ENCODE measurements at places on chromosomes 11 and 22.

- no peak for DNase-seq
These were observed 113.1 kb upstream of the B3GAT1 start for GRCh38 chr11:134524896-134525845.

DNA sequence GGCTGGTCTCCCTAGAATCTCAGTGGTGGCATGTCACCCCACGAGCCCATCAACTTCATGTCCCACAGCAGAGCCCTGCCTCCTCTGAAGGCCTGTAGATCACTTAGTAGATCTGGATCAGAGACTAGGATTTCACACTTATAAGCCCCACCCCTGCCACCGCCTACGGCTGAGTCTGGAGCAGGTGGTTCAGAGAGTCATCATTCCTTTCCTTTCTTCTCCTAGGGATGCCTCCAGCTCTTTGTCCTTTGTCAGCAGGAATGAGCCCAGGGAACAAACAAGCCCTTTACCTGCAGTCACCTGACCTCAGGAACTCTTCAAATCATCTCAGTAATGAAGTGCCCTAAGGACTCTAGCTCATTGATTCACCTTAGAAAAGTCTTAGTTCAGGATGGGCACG is 37.8 kb downstream of the SCGB1A1 start:
- no peak for DNase-seq

DNA sequence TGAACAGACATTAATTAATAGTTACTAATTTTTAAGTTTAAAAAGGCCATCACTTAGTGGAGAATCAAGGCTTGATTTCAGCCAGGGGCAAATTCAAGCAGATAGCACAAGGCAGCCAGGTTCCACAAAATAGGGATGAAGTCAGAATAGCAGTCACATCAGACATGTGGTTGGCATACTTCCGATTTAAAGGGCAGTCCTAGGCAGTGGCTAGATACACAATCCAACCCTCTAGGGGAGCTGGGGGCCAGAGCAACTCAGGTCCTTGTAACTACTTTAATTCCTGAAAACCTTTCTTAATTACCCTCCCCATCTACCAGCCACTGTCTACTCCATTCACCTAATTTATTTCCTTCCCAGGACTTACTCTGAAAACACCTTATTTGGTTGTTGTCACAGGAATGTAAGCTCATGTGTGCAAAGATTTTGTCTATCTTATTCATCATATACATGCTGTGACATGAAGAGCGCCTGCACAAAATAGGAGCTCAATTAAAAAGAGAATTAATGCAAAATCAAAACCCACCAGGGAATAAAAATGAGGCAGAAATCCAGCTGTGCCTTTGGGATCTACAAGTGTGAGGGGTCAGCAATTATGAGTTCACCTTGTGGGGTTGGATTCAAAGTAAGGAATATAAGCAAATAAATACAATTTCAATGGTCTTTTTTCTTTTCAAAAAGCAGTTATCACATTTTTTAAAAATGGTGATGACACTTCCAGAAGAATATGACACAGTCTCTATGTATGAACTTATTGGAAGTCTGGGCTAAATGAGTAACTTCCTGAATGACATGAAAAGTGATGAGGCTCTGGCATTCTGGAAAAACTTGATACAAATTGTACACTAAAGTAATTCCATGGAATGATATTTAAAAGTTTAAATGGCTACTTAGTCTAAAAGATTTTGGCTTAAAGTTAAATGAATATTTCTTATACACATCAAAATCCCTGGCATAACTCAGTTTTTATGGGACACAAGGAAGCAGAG is 53.8 kb downstream of the COPB1 start:
- DNase-seq = no peak

- DNase-seq = no peak
These were observed 2.3 kb upstream of the RAD9A start for GRCh38 chr11:67389477-67389876.

DNA sequence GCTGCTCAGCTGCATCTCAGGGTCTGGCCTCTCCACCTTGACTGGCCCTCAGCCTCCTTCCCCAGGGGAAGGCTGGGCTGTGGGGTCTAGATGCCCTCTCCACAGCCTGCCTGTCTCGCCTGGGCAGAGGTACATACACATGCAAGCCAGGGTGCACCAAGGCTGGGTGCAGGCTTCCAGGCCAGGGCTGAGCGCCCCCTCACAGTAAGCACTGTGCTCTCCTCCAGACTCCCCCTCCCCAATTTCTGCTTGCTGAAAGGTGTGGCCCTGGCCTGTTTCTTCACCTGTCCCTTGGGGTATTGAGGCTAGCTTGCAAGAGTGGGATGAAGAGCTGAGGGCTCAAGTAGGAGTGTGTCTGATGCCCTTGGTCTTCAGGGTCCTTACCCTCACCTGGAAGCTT is 22.5 kb downstream of the RELT start:
- no peak for DNase-seq

DNA sequence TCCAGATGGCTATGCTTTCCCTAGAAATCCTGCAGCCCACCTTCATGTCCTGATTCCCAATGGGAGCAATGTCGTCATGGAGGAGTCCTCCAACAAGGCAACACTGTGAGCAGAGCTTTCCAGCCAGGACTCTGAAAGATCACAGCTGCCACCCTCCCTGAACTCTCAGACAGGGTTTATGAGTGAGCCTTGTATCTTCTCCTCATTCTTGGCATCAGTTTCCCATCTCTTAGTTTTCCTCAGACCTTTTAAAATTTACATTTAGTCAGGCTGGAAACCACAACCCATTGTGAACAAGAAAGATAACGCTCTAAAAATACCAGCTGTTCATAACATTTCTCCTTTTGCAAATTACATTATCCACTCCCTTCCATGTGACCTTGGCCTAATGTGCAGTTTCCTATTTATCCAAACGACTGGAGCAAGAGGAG is 15.6 kb upstream of the LYVE1 start:
- DNase-seq = no peak

DNA sequence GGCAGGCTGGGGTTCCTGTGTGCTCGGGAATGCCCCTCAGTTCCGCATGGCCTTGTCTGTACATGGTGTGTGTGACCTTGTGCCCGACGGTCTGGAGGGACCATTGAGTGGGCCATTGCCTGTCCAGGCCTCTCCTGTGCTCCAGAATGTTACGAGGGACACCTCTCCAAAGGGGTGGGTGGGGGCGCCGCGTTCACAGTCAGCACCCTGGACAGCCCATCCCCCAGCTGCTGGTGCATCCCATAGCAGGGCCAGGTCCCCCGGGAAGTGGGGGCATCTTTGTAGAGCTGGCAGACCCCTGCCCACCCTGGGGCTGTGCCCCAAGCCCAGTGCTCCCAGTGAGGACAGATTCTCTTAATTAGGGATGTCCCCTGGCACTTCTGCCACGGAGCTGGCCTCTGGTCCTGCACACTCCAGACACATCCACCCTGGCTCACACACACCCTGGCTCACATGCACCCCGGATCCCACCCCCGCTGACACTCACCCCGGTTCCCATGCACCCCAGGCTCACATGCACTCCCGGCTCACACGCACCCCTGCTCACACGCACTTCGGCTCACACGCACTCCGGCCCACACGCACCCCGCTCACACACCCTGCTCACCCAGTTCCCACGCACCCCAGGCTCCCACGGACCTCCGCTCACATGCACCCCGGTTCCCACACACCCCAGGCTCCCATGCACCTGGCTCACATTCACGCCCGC is 15.6 kb downstream of the TSPAN4 start:
- DNase-seq = no peak

DNA sequence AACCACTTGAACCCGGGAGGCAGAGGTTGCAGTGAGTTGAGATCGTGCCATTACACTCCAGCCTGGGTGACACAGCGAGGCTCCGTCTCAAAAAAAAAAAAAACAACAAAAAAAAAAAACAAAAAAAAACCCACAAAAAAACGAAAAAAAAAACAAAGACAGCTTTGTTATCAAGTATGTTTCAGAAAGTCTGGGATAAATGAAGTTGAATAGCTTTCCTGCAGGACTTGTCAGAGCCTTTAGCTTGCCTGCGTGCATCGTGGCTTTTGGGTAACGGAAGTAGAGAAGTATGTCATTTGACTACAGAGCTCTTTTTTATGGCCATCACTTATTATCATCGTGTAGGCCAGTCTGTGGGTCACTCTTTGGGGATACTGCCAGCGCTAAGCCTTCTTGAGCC is 14.6 kb downstream of the TRIOBP start:
- DNase-seq = no peak

- no peak for DNase-seq
These were observed 21.5 kb downstream of the SHANK3 start for GRCh38 chr22:50694099-50694605.

GRCh38 chr11:85595285-85595884 is 31.8 kb downstream of the DLG2 start:
- DNase-seq = no peak

DNA sequence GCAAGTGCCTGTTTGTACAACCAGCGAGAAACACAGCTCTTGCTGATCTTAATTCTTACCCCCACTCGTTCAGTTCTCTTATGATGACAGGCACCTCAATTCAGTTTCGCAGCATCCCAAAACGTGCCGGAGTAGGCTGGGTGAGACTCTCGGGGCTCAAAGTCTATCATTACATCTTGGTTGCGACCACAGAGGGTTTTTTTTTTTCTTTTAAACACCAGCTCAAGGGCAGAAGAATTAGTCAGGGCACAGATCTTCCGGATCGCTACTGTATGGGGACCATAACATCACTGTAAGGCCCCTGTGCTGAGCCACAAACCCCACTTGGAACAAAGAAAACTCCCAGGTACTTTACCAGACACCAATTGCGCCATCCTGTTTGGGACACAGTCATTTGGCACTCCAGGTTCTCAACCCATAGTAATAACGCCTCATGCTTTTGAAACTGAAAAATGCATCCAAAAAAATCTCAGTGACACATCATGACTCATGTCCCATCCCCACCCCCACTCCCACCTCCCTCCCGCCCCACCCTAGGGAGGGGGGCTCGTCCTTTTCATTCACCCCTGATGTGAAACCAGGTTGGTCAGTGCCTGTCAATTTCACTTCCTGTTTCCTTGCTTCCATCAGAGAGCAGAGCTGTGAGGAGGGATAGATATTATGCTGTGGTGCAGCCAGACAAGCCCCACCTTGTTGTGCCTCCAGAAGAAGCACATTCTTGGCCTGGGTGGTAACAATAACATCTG is 41.0 kb upstream of the CD5 start:
- peak; percentile 67 for DNase-seq

DNA sequence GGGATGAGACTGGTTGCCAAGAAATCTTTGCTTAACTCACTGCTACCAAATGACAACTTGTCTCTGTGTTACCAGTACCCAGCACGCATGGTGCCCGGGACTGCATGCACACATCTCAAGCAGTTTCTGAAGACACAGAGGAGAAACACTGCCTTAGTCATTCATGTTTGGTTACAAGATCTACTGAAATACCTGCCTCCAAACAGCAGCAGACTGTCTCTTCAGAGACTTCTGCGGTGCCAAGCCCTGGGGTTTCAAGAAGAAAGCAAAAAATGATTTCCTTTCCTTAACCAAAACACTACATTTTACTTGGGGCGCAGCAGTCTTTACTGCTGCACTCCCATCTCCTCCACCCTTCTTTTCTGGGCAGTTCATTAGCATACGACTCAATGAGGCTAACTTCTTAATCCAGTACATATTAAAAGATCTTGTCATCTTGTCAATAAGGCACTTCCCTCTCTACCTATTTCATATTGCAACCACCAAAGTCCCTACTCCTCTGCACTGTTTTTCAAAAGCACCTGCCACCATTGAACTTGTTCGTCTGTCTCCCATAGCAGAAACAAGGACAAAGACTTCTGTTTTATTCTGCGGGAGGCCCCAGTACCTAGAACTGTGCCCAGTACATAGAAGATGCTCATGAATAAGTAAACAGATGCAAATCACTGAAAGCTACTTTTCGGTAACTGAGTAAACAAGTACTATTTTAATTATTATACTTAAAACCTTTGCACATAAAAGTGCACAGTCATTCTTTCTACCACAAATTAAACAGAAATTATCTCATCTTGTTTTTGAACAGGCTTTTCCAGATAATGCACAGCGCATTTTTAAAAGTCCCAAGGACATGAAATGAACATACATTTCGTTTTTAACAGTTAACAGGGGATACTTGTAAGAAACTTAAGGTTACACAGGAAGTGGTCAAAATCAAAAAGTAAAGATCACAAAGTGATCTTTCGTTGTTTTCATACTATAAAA is 4.0 kb downstream of the NAP1L4 start:
- DNase-seq = no peak

Measured in activated CD8-positive, alpha-beta memory T cell treated with anti-CD3 and anti-CD28 coated beads for 48 hours (primary cell).